Stimulated activated CD8-positive, alpha-beta memory T cell treated with anti-CD3 and anti-CD28 coated beads, Interleukin-4, amount 100 ng/mL, for 1 hour (primary cell): ENCODE measurements at places on chromosomes 5 and 9.

DNA sequence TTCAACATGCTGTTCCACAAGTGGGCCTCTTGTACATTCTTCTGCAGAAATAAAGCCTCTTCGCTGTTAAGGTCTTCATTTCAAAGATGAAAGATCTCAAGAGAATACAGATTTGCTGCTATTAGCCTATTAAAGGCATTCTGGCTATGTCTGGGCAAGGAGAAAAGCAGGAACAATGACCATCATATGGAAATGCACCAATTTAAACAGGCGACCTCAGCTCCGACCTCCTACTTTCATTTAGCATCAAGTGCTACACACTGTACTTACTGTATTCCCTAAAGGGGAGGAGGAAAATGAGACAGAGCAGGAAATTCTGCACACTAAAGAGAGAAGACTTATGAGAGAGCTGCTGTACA, 64.8 kb downstream of the HABP4 start:
- DNase-seq = no peak

- DNase-seq = no peak
Measured at GRCh38 chr5:2888520-2889060, 137.1 kb upstream of the IRX2 start.

DNA sequence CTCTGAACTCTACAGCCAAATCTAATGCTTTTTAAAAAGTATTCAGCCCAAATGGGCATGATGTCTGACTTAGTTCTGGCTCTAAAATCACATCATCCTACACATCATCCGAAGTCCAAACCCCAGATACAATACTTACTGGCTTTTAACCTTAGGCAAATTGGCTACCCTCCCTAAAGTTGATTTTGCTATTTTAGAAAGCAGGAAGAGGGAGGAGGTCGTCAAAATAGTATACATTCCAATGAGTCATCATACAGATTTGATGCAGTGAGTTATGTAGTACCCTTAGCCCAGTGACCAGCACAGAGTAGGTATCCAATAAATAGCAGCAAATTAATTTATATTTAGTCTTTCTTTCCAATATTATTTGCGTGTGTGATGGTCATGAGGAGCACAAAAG, 582.0 kb upstream of the TUSC1 start:
- DNase-seq = no peak

DNA sequence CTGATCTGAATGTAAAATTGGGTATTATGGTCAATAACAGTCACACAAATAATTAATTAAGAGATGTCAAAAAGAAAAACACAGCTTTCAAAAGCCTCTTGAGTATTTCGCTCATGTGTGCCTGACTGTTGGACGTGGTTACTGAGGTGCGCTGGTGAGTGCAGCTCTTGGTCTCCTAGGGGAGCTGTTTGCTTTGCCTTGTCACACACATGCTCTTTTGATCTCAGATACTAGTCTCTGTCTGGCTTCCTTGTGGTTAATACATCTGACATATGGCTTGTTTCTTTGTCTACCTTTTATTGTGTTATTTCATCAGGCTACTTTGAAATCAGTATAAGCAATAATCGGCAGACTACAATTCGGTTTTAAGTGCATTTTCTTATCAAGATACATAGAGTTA, 51.5 kb downstream of the PCSK1 start:
- no peak for DNase-seq

DNA sequence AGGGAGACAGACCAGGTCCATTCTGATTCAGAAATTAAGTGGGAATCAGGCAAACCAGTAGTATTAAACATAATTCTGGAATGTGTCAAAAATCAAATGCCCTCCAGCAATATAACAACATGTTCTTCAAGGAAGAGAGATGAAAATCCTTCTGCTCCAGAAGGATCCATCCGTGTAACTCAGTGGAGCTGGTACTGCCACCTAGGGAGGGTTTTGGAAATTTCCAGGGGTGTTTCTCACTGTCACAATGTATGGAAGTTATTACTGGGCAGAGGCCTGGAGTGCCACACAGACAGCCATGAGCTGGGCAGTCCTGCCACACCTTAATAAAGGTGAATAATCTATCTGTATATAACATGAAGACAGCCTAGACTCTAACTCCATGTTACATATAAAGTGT, 87.5 kb downstream of the TTLL11 start:
- DNase-seq = no peak

- DNase-seq = peak; percentile 2
Measured at GRCh38 chr9:88076286-88077070, 61.8 kb downstream of the SPATA31C2 start.

GRCh38 chr5:56384186-56384585, 151.1 kb upstream of the ANKRD55 start:
- no peak for DNase-seq

DNA sequence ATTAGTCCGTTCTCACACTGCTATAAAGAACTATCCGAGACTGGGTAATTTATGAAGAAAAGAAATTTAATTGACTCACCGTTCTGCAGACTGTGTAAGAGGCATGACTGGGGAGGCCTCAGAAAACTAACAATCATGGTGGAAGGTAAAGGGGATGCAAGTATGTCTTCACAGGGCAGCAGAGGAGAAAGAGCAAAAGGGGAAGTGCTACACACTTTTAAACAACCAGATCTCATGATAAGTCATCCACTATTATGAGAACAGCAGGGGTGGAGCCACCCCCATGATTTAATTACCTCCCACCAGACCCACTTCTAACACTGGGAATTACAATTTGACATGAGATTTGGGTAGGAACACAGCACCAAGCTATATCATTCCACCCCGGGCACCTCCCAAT, 26.6 kb downstream of the FST start:
- no peak for DNase-seq

GRCh38 chr5:44675296-44675695, 133.5 kb upstream of the MRPS30 start:
- no peak for DNase-seq

DNA sequence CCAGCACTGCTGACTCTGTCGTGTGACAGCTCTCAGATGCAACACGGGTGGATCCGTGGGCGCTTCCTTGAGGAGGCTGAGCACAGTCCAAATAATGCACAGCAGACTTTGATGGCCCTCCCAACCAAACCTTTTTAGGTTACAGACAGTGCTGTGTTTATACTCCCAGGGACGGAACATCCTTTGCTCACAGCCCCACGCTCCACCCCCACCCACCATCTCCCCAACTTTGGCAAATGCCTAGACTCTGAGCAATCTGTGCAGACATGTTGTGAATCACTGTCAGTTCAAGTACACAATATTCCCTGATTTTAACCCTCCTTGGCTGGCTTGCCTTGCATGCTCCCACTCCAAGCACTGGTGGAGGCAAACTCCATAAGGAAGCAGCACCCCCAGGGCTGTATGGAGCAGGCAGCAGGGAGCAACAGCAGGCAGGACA, 324.6 kb downstream of the MLLT3 start:
- DNase-seq = no peak

DNA sequence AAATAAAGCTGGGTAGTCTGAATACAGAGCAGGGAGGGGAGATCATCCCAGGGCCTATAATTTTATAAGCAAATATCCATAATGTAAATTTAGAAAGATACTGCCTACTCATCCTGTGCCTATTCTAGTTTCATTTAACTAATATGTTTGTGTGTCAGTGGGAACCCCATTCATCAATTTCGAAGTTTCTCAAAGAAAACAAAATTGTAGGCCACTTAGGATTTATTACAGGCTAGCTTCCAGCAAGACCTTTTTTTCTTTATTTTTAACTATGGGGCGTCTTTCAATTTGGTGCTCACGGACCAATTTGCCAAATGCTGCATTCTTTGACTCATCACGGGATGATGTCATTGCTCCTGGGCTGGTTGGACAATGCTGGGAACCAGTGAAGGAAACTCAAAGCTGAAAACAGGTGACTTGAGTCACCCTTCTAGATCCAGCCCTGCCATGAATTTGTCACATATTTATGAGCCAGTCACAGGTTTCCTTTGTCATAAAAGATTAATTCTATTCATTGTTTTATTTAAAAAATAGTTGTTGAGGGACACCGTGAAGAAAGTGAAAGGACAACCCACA, 13.4 kb downstream of the PCSK5 start:
- DNase-seq = no peak

DNA sequence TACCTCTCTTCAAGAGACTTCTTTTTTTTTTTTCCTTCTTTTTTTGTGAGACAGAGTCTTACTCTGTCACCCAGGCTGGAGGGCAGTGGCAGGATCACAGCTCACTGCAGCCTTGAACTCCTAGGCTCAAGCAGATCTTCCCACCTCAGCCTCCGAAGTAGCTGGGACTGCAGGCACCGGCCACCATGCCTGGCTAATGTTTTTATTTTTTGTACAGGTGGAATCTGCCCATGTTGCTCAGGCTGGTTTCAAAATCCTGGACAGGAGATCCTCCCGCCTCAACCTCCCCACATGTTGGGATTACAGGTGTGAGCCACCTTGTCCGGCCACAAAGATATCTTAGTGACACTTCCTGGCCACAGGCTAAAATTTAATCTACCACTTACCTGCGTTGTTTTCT, 42.9 kb upstream of the F2RL1 start:
- no peak for DNase-seq

DNA sequence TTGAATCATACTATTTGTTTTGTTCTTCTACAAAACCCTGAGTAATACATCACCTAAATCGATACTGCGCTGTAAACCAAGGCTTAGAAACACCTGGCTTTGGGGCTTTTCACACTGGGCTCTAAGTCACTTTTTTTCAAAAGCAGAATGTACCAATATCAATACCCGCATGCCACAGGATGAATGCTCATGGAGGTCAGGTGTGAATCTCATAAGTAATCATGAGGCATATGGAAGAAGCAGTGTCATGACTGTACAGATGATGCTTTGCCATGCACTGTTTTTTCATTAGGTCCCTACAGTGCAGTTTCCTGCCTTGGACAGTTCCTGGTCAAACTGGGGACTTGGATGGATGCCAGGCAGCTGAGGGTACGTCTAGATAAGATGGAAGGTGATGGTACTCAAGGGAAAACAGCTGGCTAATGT, 49.0 kb upstream of the ATG10 start:
- DNase-seq = no peak
